ENCODE measurements at places on chromosomes 16 and 17.

GRCh38 chr16:31347445-31347844 lies 7.5 kb upstream of the ITGAX start:
- DNase-seq, result no peak

- no peak for DNase-seq
Measured at GRCh38 chr17:64128787-64129514, 993 bp downstream of the ERN1 start.

- no peak for DNase-seq
Measured at GRCh38 chr17:39659279-39660010, 5.7 kb upstream of the TCAP start.

GRCh38 chr17:2708585-2709182 lies 2.9 kb downstream of the CLUH start:
- DNase-seq, result no peak

- DNase-seq, result no peak
Measured at GRCh38 chr17:58421711-58422110, 4.4 kb upstream of the RNF43 start.

GRCh38 chr16:7200320-7200719 lies 132.3 kb upstream of the RBFOX1 start:
- no peak for DNase-seq

GRCh38 chr16:87802670-87803069 lies 36.9 kb upstream of the KLHDC4 start:
- DNase-seq, result no peak

DNA sequence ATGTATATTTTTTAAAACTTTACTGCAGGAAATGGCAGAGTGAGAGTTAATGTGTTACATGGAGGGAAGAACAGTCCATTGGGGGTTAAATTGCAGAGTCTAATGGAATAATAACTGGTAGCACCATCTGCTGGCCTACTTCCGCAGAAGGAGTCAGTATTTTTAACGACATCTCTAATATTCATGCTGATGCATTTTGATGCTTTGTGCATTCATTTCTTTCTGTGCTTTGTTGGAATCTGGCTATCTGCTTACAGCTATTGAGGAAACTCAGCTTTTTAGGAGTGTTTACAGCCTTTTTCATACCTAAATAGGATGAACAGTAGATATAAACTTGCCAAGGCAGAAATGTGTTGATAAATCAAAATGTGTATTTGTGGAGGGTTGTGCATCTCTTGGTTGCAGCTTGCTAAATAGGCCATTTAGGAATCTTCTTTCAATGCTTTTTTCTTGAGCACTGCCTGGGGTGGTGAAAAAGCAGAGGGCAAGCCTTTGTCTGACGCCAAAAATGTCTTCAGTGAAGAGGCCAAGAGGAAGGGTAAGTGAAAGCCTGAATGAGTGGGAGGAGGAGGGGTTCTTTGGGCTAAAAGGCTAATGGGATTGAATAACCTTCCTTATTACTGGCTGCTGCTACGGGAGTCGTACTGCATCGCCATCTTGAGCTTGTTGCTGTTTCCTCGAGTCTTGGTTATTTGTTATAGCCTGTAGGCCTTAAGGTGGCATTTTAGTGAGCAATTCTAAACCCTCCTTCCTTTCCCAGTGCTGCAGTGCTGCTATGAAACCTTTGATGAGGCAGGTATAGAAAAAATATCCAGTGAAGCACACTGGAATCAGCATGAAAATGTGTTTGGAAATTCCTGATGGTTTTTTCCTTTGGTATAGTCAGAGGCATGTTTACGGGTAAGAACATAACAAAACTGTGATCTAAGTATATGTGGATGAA lies 153.3 kb downstream of the CHD9 start:
- DNase-seq, result peak; percentile 38

DNA sequence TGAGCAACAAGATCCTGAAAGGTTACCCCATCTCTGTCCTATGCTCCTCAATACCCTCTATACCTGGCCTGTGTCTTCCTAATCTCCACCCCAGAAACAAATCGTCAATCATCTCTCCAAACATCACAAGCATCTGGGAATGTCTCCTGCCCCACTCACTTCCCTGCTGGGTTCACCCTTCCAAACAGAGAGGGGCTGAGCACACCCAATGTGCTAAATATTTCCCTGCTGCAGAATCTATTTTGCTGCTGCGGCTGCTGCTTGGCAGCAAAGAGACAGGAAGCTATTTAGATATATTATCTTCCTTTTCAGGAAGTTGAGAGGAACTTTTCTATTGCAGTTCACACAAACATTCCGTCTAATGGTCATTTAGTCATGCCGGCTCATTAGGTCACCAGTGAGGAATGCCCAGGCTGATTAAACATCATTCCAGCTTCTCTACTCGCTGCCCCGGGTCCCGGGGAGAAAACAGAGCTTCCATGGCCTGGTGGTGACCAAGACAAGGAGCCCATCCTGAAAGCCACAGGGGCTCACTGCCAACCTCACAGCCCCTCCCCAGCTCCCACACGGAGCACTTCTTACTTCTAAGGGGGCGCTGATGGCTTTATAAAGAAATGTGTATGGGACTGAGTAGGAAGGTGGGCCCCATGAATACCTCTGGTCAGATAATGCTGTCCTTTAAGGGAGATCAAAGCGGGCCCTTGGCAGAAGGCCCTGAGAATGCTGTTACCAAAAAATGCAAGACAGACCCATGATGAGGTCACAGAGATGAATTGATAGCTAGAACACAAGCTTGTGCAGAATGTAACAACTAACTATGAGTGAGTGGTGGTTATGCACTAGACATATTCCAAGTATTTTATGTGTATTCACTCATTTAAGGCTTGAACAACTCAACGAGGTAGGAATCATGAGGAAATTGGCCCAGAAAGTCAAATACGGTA lies 218.3 kb downstream of the SOX9 start:
- no peak for DNase-seq

Data from GM18507 (cell line).